ENCODE measurements at places on chromosomes 5 and 9.

- no peak for DNase-seq
Measured at GRCh38 chr9:97741947-97742346, 44.8 kb upstream of the XPA start.

GRCh38 chr5:143033535-143034250 lies 263.5 kb downstream of the ARHGAP26 start:
- DNase-seq: no peak

- DNase-seq: no peak
Measured at GRCh38 chr5:159459951-159460538, 129.8 kb upstream of the IL12B start.

DNA sequence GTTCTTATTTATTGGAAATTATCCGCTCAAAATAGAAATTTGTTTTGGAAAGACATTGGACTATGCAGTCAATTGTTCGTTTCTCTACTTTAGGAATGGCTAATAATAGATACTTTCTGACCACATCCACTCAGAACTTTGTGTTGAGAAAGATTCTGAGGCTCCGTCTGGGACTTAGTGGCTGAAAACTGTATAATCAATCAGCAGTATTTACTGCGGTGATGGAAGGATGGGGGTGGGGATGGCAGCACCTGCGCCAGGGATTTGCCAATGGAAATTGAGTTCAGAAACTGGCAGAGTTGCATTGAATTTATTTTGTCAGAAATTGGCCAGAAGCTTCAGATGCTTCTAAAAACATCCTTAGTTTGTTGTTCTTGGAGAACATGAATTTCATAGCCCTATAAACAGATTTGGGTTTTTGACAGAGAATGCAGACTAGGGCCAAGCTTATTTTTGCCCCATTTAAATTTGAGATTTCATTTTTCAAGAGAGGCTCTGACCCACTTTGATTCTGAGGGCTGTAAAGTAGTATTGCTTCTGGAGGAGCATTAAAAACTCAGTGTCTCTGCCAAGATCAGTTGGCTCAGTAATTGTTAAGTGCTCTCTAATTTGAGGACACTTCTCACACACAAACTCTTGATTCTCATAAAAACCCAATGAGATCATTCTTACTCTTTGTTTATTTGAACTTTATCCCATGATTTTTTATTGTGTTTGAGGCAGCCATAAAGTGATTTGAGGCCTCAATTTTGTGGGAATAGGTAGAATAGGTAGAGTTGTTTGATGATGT lies 215.1 kb downstream of the CD180 start:
- no peak for DNase-seq

- peak; percentile 20 for DNase-seq
Measured at GRCh38 chr9:134403682-134404301, 77.5 kb downstream of the RXRA start.

DNA sequence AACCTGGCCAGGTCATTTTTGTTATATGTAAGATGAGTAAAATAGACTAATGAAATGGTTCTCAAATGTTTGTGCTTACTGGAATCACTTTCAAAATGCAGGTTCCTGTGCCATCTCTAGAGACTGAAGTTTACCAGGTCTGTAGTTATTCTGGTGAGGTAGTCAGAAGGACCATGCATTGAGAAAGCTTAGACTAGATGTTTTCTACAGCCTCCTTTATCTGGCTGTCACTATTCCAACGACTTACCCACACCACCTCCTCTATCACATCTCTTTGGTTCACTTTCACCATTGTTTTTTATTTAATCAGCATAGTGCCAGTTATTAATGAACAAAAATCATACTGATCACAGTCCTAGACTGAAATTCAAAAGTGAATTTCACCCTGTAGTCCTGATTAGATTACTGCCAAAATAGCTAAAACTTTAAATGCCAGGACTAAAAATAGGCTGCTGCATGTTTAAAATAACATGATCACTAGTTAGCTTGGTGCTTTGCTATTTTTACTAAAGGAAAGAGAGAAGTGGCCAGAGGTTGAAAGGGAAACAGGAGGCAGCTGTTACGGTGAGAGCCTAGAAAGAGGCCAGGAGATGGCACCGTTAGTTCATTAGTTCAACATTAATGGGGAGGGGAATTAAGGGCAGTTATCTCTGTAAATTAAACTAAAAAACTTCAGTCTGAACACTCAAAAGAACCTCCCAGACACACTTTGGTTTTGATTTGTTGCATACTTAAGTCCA lies 13.9 kb upstream of the FNIP1 start:
- no peak for DNase-seq

GRCh38 chr5:91849069-91849468 lies 466.0 kb upstream of the ARRDC3 start:
- DNase-seq: no peak

DNA sequence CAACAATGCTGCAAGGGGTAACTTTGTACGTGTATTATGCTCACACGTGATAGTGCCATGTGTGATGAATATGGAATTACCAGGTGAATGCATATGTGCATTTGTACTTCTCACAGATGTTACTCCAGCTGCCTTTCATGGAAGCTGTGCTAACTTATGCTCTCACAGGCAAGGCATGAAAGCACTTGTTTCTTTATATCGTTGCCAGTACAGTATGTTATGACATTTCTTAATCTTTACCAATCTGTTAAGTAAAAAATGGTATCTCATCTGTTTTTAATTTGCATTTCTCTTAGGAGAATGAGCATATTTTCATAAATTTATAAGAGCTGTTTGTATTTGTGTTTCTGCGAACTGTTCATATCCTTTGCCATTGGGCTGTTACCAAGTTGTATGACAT lies 311.8 kb upstream of the DMRT1 start:
- no peak for DNase-seq

DNA sequence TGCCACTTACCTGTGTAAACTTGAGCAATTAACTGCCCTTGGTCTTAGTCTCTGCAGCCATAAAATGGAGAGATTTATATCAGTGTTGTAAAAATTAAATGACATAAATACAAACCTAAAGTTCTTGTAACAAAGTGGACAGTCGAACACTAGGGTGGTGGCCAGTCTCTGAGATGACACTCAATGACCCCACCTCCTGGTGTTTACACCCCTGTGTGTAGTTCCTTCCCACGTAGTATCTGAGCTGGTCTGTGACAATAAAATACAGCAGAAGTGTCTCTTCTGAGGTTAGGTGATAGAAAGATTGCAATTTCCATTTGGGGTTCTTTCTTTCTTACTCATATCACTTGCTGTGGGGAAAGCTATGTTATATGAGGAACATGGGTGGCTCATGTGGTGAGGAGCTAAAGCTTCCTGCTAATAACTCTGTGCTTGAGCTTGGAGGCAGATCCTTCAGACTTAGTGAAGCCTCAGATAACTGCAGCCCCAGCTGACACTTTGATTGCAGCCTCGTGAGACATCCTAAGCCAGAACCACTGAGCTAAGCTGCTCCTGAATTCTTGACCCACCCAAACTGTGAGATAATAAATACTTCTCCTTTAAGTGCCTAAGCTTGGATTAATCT lies 173.4 kb upstream of the CHD1 start:
- no peak for DNase-seq

GRCh38 chr5:55454282-55454681 lies 80.5 kb downstream of the PLPP1 start:
- DNase-seq: no peak

GRCh38 chr5:154242964-154243376 lies 52.4 kb downstream of the GALNT10 start:
- DNase-seq: no peak

- no peak for DNase-seq
Measured at GRCh38 chr5:162272417-162272816, 204.8 kb downstream of the GABRG2 start.

- DNase-seq: no peak
Measured at GRCh38 chr9:69658987-69659675, 13.0 kb downstream of the APBA1 start.

DNA sequence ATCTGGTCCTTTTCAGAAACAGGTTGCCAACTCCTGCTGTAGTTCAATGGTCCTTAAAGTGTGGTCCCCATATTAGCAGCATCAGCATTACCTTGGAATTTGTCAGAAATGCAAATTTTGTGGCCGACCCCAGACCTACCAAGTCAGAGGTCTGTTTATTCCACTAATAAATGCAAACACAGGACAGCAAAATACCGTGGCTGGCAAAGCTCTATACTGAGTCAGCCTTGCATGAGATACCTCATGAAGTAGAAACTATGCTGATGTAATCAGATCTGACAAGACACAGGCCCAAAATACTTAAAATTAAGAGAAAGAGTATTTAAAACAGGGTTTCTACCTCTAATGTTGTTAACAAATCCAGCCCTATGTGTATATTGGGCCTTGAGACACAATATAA lies 3.0 kb downstream of the GOLM1 start:
- no peak for DNase-seq

- no peak for DNase-seq
Measured at GRCh38 chr9:34446468-34446891, 11.9 kb downstream of the FAM219A start.

DNA sequence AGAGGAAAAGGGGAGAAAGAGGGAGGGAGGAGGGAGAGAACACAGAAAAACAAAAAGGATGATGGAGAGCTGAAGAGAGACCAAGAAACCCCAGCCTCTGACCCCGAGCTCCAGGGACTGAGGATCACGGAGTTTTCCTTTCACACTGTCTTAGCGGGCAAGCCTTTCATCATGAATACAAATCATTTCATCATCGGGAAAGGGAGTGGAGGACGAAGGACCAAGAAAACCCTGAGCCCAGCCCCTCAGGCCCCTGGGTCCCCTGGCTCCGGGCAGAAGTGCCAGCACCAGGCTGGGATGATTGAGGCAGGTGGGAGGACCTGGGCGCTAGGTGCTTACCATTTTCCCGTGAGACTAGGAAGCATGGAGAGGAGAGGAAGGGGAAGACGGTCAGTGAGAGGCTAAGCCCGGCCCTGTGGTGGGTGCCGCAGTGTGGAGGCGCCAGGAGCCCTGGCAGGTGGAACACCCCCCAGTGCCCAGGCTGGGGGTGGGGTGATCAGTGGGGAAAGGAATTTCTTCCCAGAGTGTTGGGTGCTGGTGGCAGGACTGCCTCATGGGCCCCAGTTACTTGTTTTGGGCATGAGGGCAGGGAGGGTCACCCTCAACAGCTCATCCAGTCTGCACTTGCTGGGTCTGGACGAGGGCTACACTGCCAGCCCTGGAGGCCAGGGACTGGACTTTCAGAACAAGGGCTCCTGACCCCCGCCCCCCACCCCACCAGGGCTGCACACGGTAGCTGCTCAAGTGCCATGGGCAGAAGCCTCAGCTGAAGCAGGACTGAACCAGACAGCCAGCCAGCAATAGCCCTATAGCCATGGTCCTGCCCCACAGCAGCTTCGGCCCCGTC lies 49.0 kb upstream of the SARDH start:
- no peak for DNase-seq

DNA sequence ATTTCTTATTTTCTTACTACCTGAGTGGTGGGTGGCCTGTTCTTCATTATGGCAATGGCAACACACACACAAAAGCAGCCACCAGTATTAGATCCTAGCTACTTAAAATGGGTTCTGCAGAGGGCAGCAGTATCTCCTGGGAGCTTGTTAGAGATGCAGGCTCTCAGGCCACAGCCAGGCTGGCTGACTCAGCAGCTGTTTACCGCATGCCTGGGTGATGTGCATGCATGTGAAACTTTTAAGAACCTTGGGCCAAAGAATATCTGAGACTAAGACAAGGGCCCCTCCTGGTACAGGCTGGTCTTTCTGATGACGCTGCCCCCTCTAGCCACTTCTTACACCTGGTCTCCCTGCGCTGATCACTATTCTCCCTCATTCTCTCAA lies 399.0 kb downstream of the MED10 start:
- no peak for DNase-seq

GRCh38 chr5:108257996-108258395 lies 123.9 kb downstream of the FBXL17 start:
- DNase-seq: no peak

GRCh38 chr9:34599546-34599945 lies 10.0 kb upstream of the CNTFR start:
- DNase-seq: no peak

DNA sequence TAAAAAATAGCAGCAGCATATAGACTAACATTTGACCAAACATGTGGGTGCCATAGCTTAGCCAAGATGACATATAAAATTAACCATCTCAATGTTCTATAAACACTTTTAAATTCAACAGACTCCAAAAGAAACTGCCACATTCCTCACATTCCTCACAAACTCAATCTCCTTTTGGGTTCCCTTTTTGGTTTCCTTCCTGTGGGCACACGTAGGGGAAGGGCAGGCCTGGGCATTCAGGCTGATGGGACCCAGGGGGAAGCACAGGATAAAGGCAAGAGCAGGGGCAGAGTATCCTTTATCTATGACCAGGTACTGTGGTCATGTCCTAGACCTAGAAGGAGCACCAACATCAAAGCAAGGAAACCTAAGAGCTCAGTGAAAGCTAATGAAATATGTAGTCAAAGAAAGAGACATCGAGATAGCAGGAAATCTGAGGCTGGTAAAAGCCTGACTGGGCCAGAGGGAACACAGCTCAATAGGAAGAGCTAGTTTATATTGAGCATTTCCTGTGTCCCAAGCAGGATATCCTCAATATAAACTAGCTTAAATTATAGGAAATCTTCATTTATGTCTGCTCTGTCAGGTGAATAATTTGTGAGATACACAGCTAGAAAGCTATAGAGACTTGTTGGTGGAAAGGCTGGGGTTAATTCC lies 13.6 kb upstream of the ERAP1 start:
- DNase-seq: no peak

DNA sequence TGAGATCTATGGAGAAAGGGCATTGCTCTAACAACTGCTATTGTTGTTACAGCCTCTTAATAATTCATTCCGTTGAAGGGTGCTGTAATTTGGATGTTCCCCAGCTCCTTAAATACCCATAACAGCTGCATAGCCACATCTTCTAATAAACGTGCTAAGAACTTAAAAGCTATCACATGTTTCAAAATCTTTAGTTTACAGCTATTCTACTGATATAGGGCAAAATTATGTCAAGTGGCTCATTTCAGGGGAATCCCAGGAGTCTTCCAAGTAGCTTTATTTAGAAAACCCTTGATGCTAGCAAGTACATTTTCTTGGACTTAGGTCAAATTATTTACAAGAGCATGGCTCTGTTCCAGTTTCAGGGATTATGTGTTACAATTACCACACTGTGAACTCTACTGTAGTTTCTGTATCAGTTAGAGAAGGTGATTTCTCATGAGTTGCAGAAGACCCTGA lies 990.4 kb upstream of the ACO1 start:
- no peak for DNase-seq

DNA sequence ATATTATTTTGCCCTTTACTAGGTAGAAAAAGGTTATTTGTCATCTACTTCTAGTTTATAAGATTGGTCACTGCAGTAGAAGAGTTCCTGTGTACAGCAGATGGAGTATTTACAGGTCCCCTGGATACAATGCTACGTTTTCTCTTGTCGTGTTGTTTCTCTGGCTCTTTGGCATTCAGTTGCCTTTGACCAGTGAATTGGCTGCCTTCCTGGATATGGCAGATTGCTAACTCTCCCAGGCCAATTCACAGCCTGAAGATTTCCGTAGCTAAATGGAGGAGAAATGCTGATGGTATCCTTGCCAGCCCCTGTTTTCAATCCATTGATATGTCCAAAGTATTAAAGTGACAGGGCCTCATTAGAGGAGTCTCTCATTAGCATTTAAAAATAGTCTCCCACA lies 32.5 kb upstream of the GNAQ start:
- DNase-seq: no peak

GRCh38 chr5:149045089-149045460 lies 17.8 kb downstream of the SH3TC2 start:
- no peak for DNase-seq

- DNase-seq: no peak
Measured at GRCh38 chr5:61200582-61201155, 38.4 kb upstream of the SMIM15 start.

All from stimulated activated naive CD4-positive, alpha-beta T cell (primary cell).